Fibroblast of pulmonary artery (primary cell): ENCODE measurements at places on chromosomes 11 and 22.

DNA sequence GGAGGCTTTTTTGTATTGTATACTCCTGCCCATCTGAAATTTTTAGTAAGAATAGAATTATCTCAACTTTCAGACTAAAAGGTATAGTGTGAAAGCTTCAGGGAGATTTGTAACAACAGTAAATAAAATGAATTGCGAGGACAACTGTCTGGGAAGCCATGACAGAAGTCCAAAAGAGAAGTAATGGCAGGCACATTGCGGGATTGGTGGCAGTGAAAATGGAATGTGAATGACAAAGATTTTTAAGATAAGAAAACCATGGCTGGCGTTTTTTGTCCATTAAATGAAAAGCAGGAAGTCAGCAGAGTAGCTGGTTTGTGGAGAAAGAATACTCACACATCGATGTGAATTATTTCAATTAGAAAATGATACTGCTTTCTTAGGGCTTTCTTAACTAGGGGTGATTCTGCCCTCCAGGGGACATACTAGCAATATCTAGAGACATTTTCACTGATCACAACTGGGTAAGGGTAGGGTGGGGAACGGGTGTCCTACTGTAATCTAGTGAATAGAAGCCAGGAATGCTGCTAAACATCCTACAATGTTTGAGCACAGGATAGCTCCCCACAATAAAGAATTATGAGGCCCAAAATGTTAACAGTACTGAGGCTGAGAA, 1.6 kb downstream of the NPAT start:
- DNase-seq, result peak; percentile 24

GRCh38 chr11:837189-837989, 4.6 kb downstream of the CD151 start:
- no peak for DNase-seq

DNA sequence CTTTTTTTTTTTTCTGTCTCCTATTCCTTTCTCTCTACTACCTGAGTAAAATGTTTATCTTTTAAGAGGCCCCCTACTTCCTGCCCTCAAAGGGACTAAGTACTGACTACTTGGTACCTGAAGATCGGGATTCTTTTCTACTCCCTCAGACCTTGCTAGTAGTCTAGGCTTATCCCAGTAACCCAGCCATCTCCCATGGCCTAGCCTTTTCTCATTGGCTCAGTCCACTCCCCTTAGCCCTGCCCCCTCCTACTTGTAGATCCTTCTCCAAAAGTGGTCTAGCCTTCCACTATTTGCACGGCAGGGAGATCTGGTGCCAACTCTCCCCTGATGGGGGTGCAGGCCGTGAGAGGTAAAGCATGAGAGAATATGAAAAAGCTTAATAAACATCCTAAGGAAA, 133.7 kb downstream of the RCN1 start:
- DNase-seq, result no peak

GRCh38 chr11:121630041-121630440, 177.3 kb upstream of the SORL1-AS1 start:
- DNase-seq, result peak; percentile 82

GRCh38 chr11:6300325-6300724, 20.0 kb downstream of the CAVIN3 start:
- no peak for DNase-seq

GRCh38 chr11:122509091-122509490, 146.4 kb upstream of the UBASH3B start:
- no peak for DNase-seq

- DNase-seq, result no peak
Observed at GRCh38 chr11:118147502-118147901, 5.1 kb downstream of the SCN4B start.
